ENCODE measurements at places on chromosomes 6 and 20.
A peak's percentile ranks its signal among the peaks of the same experiment; 100 is the strongest.

DNA sequence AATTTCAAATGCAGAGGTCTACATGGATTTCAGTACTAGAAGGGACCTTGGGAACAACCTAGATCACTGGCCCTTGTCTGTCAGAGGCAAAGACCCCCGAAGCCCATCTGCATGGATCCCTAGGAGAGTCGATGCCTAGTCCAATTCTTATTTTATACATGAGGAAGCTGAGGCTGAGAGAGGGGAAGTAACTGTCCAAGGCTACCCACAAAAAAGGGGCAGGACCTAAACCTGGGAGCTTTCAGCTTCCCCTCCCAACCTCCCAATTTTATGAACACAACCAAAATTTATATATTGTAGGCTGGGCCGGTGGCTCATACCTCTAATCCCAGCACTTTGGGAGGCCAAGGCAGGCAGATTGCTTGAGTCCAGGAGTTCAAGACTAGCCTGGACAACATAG, 73.2 kb downstream of the TRERF1 start:
- no peak for DNase-seq

- no peak for DNase-seq
Observed at GRCh38 chr6:19866173-19866984, 29.2 kb downstream of the ID4 start.

DNA sequence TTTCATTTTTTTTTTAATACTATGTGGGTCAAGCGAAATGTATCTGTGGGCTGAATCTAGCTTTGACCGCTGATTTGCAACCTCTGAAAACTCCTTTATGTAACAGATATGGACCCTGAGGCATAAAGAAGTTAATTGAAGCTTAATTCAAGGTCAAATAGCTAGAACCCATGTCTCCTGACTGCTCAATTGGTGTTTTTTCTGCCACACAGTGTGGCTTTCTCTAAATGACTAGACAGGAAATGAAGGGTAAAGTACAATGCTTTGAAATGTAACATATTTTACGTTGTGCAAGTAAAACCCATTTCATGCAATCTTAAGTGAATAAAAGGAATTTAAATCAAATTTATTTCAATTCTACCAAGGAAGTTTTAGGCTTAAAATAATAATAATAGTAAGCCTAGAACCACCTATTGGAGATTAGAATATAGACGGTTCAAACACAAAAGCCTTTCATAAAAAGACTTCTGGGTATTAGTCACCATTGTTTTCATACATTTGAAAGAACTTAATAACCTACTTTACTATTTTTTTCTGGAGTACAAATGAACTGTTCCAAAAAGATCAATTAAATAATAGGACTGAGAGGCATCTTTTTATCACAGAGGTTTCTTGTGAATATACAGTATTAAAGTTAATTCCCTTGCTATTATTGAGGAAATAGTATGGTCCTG, 279.8 kb downstream of the EPHA7 start:
- DNase-seq, result no peak

GRCh38 chr20:63572788-63573646, 1.0 kb downstream of the HELZ2 start:
- DNase-seq, result no peak

GRCh38 chr20:61737812-61738443, 327.8 kb downstream of the TAF4 start:
- no peak for DNase-seq

GRCh38 chr6:7954477-7955200, 44.1 kb upstream of the TXNDC5 start:
- DNase-seq, result no peak

- no peak for DNase-seq
Observed at GRCh38 chr6:70180901-70181599, 121.8 kb downstream of the COL9A1 start.

DNA sequence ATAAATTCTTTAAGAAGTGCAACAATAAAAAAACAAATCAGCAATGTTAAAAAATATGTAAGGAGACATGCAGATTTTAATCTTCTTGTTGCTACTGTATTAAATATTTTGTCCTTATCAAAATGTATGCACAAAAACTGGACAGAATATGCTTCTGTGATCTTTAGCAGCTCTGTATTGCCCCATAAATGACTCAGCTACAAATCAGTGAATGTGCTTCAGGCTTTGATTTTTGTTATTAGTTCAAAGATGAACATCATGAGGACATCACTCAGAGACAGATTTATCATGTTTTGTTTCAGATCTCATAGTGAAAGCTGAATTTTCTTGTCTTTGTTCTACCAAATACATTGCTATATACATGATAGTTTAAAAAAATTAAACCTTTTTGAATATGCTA, 312.4 kb downstream of the GRIK2 start:
- no peak for DNase-seq

GRCh38 chr6:83047065-83047754, 18.4 kb downstream of the UBE3D start:
- no peak for DNase-seq

DNA sequence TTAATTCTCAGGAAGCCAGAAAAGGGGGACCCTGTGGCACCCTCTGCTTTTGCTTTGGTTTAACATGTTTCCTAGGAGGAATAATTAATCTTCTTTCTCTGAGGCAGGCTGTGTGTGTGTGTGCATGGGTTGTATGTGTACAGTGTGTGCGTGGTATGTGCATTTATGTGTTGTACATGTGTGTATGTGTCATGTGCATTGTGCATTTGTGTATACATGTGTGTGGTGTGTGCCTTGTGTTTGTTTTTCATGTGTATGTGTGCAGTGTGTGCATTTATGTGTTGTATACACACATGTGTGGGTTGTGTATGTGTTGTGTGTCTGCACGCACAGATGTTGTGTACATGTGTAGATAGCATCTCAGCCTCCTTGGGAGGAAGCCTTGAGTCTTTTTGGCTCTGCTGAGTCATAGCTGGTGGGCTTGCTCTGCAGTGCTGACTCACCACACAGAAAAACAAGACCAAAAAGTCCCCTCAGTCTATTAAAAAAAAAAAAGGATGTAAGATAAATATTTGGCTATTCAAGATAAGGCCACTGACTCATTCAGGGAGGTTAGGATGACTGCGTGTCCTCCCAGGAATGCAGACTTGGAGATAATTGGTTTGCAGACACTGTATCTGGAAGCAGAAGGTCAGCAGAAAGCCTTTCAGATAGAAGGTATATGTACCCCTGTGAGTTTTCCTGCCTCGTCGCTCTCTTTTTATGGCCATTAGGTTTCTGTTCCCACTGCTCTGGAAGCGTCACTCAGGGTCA, 58.6 kb downstream of the SYNJ2 start:
- no peak for DNase-seq

DNA sequence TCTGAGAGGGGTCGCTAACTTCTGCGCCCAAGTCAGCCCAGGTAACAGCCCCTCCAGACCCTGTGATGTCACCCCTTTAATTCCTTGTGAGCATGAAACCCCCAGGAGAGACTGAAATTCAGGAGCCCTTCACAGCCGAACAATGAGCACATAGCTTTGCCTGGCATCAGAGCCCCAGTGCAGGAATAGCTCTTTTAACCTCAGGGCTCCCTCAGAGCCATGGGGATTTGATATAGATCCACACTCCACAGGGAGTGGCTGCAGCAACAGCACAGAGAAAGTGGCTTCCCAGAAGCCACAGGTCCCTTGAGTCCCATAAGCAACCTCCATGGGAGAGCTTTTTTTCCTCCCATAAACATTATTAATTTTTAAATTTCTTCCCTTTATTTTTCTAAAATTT, 150.0 kb upstream of the MARCKS start:
- no peak for DNase-seq

DNA sequence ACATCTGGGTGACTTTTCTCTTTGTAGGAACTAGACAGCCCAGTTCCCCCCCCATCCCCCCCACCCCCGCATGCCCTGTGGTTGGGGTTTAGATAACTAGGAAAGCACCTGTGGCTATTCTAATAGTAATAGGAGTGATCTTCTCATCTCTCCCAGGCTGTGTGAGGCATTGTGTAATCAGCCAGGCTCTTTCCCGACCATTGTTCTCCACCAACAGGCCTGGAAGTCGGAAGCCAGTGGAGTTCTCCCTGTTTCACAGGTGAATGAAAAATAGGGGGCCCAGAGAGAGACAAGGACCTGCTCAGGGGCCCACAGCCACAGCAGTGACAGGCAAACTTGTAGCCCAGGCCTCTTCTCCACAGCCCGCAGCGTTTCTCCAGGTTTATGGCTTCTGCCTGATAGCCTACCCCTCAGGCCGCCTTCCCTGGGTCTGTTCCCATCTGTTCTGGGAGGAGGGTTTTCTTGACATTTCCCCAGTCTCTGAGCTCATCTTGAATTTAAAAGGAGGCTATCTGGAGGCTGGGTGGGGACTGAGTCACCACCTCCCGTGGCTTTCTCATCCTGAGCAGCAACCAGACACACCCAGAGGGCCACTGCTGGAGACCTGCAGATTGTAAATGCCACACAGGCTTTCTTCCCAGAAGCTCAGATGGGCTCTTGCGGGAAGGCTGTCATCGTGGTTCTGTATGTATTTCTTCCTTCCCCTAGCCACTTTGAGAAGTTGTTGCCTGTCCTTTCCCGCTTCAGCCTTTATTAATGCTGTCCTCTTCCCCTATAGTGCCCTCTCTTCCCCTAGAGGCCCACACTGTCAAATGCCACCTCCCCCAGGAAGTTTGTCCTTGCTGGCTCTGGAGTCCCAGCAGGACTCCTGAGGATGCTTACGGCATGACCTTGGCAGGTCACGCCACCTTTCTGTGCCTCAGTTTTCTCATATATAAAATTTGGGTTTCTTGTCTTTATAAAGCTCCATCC, 75.9 kb upstream of the MYL9 start:
- DNase-seq, result no peak

GRCh38 chr20:10826111-10826510, 152.3 kb upstream of the JAG1 start:
- no peak for DNase-seq

DNA sequence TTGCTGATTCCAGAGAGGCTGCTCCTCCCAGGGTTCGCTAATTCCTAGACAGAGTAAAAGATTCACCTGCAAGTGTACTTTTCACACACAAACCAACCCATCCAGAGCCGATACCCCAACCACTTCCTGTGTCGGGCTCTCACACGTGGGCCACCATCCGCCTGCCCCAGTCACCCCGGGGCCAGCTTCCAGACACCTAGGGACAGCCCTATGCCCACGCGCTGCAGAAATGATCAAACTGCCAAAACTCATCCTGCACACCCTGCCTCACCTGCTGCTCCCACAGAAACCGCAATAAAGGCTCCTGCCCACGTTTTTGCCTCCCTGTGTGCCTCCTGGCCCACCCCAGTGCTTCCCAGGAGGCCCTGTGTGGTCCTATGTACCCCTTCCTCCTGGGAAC, 59.5 kb downstream of the PSMG4 start:
- no peak for DNase-seq

- DNase-seq, result no peak
Observed at GRCh38 chr6:100305209-100305869, 159.4 kb downstream of the SIM1 start.

- no peak for DNase-seq
Observed at GRCh38 chr6:123509112-123509511, 127.6 kb downstream of the TRDN start.

- DNase-seq, result no peak
Observed at GRCh38 chr20:63497946-63498935, 642 bp downstream of the EEF1A2 start.

GRCh38 chr6:115909923-115910546, 150.7 kb downstream of the FRK start:
- no peak for DNase-seq

DNA sequence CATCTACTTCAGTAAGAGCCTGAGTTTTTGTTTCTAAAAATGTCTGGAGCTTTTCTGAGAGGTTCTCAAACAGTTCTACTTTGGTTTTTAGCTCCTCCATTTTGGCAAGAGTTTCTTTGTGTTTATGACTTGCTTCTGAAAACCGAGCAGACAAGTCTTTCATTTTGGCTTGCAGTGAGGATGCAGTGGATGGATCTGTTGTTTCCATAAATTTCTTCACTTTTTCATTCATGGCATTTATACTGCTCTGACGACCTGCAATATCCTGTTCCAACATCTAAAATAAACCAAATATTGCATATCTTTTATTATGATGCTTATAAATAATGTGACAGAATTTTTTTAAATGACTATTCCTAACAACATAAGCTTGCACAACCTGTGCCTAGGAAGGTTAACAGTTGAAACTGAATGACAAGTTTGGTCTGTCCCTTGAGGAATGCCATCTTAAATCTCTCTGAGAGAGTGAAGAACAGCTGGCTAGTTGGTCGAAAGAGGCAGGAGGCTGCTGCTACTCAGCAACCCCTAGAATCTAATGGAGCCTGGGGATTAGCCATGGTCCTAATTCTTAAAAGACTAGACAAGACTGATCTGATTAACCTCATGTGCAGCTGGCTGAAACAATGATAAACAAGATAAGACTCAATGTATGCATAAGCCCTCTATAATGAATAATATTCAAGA, 69.8 kb downstream of the DST start:
- no peak for DNase-seq

DNA sequence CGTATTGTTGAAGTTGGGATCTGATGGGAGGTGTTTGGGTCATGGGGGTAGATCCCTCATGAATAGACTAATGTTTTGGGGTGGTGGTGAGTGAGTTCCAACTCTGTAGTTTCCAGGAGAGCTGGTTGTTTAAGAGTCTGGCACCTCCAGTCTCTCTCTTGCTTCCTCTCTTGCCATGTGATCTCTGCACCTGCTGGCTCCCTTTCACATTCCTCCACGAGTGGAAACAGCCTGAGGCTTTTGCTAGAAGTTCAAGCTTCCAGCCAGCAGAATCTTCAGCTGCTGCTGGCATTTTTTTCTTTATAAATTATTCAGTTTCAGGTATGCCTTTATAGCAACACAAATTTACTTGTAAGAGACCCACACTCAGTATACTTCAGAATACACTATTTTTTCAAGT, 1021.6 kb downstream of the EYS start:
- DNase-seq, result no peak

- peak; percentile 14 for DNase-seq
Observed at GRCh38 chr20:38806855-38807655, 1.6 kb downstream of the PPP1R16B start.

- DNase-seq, result no peak
Observed at GRCh38 chr20:59625214-59625922, 21.0 kb downstream of the PHACTR3 start.

- DNase-seq, result no peak
Observed at GRCh38 chr6:54681267-54681666, 165.3 kb upstream of the FAM83B start.
